AG10803 (cell line): ENCODE measurements at places on chromosomes 5 and 9.
A peak's percentile ranks its signal among the peaks of the same experiment; 100 is the strongest.

GRCh38 chr5:108702546-108702945 lies 45.2 kb upstream of the FER start:
- no peak for DNase-seq

DNA sequence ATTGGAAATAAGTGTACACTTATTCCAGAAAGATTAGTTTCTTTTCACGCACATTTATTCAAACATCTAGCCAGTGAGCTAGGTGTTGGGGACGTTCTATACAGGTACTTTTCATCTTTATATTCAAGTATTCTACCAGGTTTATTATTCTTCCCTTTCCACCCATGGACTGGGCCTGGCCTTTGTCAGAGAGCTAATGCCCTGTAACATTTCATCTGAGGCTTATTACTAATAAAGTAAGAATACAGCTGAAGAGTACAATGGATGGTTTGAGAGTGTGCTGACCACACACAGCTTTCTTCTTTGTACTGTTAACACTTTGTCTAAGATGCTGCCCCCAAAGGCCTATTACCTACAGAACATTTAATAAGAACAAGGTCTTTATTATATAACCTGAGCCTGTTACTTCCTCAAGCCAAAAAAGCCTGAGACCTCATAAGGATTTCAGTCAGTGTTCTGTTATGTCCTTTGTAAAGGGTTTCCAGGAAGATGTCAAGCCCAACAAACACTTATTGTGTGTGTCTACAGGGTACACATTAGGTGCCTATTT lies 93.5 kb downstream of the ZNF608 start:
- DNase-seq, result no peak

- DNase-seq, result no peak
These were observed 1.7 kb downstream of the TLE1 start for GRCh38 chr9:81687521-81688261.

DNA sequence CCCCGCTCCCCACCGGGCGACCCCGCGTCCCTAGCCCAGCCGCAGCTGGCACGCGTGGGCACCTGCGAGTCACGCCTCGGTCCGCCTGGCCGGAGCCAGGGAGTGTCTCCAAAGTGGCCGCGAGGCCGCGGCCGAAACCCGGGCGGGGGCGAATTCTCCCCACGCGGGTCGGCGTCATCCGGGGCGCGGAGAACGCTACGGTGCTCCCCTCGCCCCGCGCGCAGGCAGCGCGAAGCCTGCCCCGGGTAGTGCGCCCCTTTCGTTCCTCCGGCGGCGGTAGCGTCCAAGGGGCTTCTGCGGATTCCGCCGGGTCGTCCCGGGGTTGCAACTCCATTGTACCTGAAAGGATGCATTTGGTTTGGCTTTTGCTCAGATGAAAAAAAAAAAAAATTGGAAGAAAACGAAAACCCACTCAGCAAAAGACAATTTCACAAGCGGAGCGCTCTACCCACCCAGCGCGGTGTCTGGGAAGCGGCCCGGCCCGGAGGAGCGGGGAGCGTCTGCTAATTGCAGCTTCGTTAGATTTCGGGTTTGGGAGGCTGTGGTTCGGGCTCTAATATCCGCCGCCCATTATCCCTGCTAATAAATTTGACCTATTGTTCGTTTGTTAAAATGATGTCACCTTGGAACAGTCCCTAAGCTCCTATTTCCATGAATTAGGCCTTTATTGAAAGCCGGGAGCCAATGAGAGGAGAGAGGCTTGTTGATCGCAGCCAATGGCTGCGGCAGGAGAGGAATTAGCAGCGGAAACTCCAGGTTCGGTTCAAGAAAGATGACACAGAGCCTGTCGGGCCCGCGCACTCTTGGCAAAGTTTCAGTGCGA lies at the start of gene TLX3:
Gene TLX3 (plus strand): TSS at position 796 of the 823 bp plus-strand sequence. CDS start 118 bp downstream, outside the sequence.
- no peak for DNase-seq

DNA sequence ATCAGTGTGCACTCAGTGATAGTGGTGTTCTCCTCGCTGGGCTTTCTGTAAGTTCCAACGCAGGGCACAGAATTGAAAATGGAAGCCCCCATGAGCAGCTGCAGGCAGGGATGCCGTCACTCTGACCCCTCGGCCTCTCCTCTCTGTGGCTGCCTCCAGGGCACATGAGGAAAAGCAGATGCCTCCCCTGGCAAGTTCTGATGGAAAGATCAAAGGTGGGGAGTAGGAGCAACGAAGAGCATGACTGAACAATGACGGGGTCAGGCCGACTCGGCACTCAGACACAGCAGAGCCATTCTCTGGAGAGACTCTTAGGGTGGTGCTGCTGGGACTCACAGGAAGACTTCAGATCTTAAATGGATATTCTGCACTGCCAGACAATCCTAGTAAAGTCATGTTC lies 65.6 kb upstream of the CKMT2 start:
- no peak for DNase-seq

GRCh38 chr5:3281366-3281765 lies 314.3 kb upstream of the IRX1 start:
- DNase-seq, result no peak

DNA sequence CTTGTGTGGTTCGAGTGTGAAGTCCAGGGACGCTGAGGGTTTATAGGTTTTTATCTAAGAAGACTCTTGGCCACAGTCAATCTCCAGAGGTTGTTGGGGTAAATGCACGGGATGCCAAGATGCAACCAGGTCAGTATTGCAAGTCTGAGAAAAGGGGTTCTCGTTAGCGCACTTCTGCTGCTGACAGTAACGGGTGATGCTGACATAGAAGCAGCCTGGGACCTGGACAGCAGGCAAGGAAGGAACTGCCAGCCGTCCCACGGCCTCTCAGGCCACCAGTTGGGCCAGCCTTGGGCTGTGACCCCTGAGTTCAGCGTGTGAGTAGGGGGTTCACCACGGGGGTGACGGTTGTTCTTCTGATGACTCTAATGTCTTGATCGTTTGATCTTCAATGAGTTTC lies 39.0 kb downstream of the TENT4A start:
- DNase-seq, result no peak

- DNase-seq, result no peak
These were observed 78.7 kb upstream of the SMIM23 start for GRCh38 chr5:171706736-171707441.

DNA sequence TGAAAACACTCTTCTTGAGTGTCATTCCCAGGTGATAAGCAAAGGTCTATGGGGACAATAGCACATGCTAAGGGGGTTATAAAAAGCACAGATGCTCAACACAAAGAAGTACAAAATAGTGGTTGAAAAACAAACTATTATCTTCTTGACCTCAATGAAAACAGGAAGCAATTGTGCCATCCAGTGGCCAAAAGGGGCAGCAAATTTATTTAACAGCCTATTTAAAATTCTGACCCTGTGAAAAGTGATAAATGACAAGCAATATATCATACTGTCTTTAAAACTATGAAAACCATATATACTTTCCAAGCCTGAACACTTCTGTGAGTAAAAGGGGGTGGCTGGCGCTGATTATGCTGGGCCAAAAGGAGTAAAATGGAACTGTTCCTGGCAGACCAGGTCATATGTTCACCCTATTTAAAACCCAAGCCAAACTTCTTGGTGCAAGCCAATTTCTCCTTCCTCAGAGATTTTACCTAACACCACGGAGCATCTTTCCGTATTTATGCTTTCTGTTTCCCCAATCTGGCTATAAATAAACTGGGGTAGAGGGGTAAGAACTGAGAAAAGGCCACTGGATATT lies 29.7 kb downstream of the TEX10 start:
- DNase-seq, result peak; percentile 44

- no peak for DNase-seq
These were observed at the start of gene FRRS1L for GRCh38 chr9:109166771-109167601. TSS of gene FRRS1L (minus strand) at chr9:109167249. CDS start at chr9:109167138, 111 bp downstream.

DNA sequence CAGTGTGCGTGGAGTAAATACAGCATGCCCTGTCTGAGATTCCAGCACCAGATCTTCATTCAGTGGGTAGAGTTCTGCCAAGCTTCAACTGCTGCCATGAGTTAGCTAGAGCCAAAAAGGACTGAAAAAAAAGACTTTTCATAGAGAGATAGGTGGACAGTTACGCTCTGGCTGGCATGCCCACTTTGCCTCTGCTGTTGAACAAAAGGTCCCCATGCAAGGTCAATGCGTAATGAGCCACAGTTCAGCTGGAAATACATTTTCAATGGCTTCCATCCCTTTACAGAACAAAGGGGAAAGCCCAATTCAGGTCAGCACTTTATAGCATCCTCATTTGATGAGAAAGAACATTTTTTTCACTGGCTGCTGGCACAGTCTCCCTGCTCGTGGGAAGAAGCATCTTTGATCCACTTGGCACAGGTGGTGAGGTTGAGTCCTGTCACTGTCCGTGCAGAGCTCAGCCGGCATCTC lies 86.9 kb upstream of the ERCC6L2 start:
- no peak for DNase-seq

- DNase-seq, result peak; percentile 75
These were observed 24.6 kb downstream of the RAPGEF6 start for GRCh38 chr5:131610198-131611063.

DNA sequence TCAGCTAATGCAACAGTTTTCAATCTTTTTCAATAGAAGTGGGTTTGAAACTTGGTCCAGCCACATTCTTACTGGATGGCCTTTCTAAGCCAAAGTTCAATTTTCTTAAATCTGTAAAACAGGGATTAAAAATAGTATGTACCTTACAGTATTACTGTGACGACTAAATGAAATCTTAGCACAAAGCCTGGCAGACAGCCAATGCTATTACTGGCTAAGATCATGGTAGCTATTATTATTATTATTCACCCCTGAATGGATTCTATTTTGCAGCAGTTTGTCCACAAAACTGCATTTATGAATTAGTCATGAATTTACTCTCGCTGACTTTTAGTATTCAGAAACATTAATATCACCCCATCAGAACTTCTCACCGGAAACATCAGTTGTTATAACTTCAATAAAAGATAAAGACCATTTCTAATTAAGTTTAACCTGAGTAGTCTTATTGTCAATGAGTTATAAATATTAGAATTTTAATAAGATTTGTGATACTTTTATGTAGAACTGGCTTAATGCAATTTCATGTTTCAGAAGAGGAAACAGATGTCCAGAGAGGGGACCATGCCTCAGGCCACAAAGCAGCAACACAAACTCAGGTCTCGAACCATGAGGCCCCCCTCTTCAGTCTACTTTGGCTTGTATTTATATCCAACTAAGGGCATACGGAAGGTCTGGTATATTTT lies 468.2 kb downstream of the ARHGEF28 start:
- no peak for DNase-seq

- no peak for DNase-seq
These were observed 11.8 kb downstream of the GLIS3 start for GRCh38 chr9:4287886-4288588.

DNA sequence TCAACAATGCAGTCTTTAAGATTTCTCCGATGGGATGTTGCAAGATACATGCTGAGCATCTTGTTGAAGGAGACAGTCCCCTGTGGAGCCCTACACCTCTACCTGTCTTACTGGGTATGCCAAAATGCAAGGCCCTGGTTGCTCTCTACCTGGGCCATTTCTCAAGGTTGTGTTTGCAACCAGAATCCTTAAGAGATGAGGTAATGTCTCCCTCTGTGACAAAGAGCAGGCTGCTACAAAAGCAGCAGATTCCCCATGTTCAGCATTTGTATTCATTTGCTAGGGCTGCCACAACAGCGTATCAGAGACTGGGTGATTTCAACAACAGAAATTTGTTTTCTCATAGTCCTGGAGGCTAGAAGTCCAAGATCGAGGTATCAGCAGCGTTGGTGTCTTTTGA lies 138.4 kb upstream of the RPS23 start:
- no peak for DNase-seq

- DNase-seq, result no peak
These were observed 11.6 kb downstream of the SEPTIN8 start for GRCh38 chr5:132765311-132766019.

DNA sequence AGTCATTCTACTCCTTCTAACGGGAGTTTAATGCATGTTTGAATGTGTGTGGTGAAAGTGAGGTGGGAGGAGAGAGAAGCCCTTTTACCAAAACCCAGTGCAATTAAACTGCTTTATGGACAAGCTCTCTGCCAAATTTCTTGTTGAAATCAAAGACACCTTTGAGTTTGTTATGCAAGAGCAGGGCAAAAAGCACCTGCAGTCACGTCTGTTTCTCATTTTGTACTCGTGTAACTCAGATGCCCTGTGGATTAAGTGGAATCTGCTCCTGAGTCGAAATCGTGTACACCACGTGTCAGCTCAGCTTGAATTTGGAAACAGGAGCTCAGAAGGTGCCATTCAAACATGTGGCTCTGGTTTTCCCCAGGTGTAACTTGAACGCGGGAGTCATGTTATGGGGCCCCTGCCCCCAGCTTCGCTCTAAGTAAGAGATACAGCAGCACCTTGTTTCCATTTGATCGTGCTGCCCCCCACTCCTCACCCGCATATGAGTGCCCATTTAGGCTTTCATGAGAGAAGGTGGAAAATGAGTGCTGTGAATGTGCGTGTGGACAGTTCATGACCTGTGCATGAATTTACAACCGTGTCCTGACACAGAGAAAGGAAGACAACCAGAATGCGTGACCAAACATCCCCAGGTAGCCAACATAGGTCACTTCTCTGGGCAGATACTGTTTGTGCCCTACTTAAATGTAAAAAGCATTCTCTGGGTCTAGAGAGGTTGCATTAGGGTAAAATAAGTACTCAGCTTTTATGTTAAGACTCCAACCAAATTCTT lies 347.0 kb upstream of the SLC30A5 start:
- DNase-seq, result no peak

GRCh38 chr9:134891713-134892112 lies 11.1 kb downstream of the FCN2 start:
- no peak for DNase-seq

GRCh38 chr5:123094919-123095797 lies 6.1 kb downstream of the PRDM6 start:
- DNase-seq, result no peak

GRCh38 chr9:128201441-128202369 lies 1.5 kb upstream of the DNM1 start:
- DNase-seq, result no peak
